ENCODE measurements at places on chromosomes 16 and 17. TPM values are rescaled to one million over a fixed set of nuclear protein-coding genes. Genes with fewer than 3 reads are reported as not detected.

SNX11 gene
- 25.1 TPM for total RNA-seq

TEDC2 gene
- 24.9 TPM for total RNA-seq

PMP22 gene
- total RNA-seq: not detected

OTOP3 gene
- not detected for total RNA-seq

PRSS8 gene
- not detected for total RNA-seq

ITGA2B gene
- total RNA-seq: 0.09 TPM

PDE6G gene
- total RNA-seq: 12.5 TPM

TTYH2 gene
- 7.1 TPM for total RNA-seq

PRR15L gene
- not detected for total RNA-seq

ABCA9 gene
- total RNA-seq: not detected

PRSS21 gene
- 6.0 TPM for total RNA-seq

GRIN2A gene
- not detected for total RNA-seq

UBB gene
- 1,567 TPM for total RNA-seq

CMTM2 gene
- total RNA-seq: 1.6 TPM

G6PC1 gene
- total RNA-seq: not detected

STRADA gene
- total RNA-seq: 76.8 TPM

MAF gene
- total RNA-seq: 30.1 TPM

Data from activated CD8-positive, alpha-beta memory T cell treated with anti-CD3 and anti-CD28 coated beads, Interleukin-2, amount 10 ng/mL, durations not matched to agents 7 days and 5 days (primary cell).